ENCODE measurements at places on chromosomes 7 and 10.

GRCh38 chr7:18866359-18867036 lies 250.9 kb downstream of the TWIST1 start:
- DNase-seq = peak; percentile 99

DNA sequence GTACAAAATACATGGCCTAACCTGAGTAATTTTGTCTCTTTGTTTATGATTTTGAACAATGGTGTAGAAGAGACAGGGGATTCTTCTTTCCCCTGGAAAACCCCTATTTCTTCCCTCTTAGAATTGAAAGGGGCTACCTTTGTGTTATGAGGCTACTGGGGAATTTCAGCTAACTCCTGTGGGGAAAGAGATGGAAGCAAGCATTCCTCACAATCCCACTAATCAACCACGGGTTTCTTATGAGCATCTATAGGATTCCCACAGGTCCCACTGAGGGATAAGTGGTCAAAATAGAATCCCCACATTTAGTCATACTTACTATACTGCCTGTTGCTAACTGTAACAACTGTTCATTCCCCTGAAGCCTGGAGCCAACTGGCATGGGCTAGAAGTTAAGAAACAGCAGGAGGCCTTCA lies 32.2 kb upstream of the ITGB8 start:
- no peak for DNase-seq

GRCh38 chr7:150409300-150410030 lies 30.3 kb downstream of the ZNF775 start:
- no peak for DNase-seq

- no peak for DNase-seq
Observed at GRCh38 chr10:6574664-6575176, 5.4 kb downstream of the PRKCQ start.
